ENCODE measurements at places on chromosomes 13 and 19.

DNA sequence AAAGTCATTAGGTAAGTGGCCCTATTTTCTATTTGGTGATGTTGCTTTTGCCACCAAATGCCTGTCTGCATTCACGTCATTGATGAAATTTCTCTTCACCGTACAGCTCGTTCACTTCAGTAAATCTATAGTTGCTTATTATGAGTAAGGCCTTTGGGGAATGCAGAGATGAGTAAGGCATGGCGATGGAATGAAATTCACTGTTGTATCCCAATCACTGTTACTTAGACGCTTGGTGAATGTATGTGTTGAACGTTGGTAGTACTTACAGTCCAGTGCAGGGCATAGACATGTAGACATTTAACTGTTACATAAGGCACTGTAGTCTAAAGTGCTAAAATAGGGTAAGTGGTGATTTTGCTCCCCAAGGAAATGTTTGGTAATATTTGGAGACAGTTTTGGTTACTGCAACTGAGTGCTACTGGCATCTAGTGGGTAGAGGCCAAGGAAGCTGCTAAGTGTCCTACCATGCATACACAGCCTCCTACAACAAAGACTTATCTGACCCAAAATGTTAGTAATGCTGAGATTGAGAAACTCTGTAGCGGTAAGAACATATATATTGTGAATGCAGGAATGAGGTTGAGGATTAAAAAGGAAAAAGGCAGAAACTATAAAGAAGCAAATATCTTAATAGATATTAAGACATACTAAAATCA, 5.8 kb downstream of the AKAP11 start:
- DNase-seq: no peak

- DNase-seq: no peak
Measured at GRCh38 chr13:44951184-44951583, 38.1 kb downstream of the NUFIP1 start.

GRCh38 chr19:10961073-10961860, 437 bp downstream of the SMARCA4 start:
- DNase-seq: no peak

DNA sequence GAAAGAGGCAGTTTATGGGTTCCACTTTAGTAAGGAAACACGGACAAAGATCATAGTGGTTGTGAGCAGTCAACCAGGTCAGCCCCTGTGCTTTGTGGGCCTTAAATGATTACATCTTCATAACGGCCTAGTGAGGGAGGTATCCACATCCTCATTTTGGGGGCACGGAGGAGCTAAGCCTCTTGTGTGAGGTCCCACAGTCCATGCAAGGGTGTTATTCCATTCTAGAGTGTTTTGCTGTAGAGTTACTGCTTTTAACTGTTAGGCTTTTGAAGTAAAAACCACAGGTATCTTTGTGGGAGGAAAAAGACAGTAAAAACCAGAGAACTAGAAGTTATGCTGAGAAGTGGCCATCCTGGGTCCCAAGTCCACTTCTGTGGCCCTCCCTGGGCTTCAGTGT, 4.0 kb downstream of the NOP53 start:
- no peak for DNase-seq

DNA sequence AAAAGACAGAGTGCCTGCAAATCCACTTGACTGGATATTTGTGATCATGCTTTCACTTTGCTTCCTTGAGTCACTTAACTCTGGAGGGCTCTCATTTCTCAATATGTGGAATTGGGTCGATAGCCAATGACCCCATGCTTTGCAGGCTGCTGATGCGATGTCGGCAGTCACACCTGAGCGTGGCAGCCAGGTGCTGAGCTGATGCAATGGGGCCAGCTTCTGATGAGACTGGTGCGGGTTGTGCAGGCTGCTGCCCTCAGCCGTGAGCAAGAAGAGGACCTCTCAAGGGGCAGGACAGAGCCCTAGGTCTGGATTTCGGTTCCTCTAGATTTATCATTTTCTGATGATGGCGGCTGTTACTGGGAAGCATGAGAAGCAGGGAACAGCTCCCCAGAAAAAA, 334.1 kb downstream of the TEX29 start:
- no peak for DNase-seq

- DNase-seq: no peak
Measured at GRCh38 chr13:110468986-110469495, 92.5 kb downstream of the RAB20 start.
